ENCODE measurements at places on chromosomes 7 and 10.

DNA sequence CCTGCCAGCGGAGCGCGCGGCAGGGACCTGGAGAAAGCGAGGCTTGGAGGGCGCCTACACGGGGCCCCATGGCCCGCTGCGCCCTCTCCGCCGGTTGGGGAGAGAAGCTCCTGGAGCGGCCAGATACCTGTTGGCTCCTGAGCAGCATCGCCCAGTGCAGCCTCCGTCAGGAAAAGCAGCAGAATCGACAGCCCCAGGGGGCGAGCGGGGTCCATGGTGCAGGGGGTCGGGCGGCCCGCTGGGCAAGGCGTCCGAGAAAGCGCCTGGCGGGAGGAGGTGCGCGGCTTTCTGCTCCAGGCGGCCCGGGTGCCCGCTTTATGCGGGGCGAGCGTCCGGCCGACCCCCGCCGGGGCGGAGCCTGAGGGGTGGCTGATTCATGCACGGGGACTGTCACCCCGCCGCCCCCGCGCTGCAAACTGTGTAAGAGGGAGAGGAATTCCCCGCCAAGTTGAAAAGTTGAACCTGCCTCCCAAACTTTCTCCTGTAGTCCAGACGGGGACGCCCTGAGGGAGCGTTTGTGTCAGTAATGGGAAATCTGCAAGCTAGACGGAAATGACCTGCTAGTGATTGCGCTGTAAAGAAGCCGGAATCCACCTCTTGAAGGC, at the start of gene TFPI2:
Gene TFPI2, minus strand, starts transcription at position 290 of the 605 bp plus-strand sequence. Its CDS starts 75 bp downstream, at position 215.
- peak; percentile 84 for DNase-seq

DNA sequence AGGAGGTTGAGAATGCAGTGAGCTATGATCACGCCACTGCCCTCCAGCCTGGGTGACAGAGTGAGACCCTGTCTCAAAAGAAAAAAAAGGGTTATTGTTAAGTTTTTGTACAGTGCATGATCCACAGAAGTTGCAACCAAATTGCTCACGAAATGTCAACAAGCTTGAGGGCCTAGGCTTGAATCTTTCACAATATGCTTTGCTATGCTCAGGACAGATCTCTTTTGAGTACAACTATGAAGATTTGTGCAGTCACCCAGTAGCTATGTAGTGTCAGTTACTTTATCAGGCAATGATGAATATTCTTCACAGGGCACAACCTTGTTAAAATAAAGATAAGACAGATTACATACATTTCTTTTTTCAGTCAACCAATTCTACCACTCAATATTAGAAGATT, 109.2 kb downstream of the PRTFDC1 start:
- DNase-seq, result no peak

GRCh38 chr7:100720279-100720670, at the start of gene EPO:
EPO (plus strand) TSS chr7:100720468; CDS start chr7:100720981, 513 bp downstream.
- DNase-seq, result no peak

DNA sequence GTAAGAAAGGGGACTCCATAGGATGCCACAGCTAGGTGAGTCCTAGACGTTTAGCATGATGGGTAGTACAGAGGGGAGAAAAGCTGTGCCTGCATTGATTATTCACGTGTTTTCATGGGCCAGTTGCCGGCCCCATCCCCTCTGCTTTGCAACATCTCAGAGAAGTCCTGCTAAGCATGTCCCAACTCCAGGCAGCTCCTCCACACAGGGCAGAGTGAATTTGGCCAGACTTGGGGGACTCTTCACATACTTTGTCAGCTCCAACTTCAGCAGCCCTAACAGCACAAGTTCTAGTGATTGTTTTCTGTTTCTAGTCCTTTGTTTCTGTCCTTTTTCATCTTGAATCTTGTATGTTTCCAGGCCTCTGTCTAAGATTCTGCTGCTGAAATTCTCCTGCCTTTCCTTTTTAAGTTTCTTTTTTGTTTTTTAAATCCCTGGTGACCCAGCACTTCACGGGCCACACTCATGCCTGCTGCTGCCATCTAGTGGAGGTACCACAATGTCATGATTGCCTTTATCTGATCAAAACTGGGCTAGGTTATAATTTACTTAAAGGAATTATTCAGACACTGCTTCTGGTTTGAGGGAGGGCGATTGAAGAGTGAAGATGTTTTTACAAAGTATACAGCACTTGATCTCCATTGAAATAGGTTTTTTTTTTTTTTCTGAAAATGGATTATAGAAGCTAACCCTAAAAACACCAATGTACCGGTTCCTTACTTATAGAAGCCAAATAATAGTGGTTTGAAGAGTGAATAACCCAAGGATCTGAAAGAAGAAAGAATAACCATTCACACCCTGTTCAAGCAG, 276.9 kb downstream of the CSTF2T start:
- DNase-seq, result peak; percentile 84

GRCh38 chr7:8217200-8218068, 44.5 kb downstream of the ICA1 start:
- DNase-seq, result peak; percentile 87

GRCh38 chr7:8214244-8214824, 47.6 kb downstream of the ICA1 start:
- peak; percentile 24 for DNase-seq

GRCh38 chr10:116836902-116837523, 12.3 kb upstream of the ENO4 start:
- peak; percentile 48 for DNase-seq

DNA sequence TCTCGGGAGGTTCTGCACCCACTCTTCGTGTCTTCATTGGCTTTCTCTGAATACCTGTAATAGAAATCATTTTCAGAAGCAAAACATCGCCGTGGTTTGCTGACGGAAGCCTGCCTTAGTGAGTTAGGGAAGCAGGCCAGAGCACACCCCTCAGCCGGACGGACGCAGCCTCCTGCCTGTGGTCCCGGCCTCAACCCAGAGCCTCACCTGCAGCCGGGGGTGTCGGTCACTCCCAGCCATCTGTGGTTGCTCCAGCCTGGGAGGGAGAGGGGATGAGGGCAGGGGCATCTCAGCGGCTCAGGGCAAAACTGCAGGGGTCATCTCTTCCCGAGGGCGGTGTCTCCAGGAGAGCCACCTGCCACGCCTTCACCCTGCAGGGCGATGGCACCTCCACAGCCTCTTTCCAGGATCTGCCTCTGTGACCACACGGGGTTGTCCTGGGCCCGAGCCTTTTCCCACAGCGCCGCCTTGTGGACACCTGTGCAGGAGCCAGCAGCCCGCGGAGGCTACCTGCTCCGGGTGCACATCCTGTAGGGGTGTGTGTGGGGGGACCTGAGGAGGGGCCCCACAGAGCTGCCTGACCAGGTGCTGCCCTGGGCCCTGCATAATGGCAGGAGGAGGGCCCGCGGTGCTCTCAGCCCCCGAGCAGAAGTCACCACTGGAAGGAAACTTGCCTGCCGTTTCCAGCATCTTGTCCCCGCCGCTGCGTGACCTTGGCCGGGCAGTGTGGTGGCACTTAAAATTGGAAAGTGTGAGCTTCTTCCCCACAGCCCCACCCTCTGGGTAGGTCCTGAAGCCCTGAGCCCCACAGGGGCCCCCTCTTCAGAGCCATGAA, 21.6 kb upstream of the AP5Z1 start:
- peak; percentile 65 for DNase-seq

GRCh38 chr10:103062854-103063590, 130.1 kb downstream of the NT5C2 start:
- no peak for DNase-seq

- DNase-seq, result peak; percentile 96
These were observed 48.4 kb downstream of the SHH start for GRCh38 chr7:155763691-155764437.

DNA sequence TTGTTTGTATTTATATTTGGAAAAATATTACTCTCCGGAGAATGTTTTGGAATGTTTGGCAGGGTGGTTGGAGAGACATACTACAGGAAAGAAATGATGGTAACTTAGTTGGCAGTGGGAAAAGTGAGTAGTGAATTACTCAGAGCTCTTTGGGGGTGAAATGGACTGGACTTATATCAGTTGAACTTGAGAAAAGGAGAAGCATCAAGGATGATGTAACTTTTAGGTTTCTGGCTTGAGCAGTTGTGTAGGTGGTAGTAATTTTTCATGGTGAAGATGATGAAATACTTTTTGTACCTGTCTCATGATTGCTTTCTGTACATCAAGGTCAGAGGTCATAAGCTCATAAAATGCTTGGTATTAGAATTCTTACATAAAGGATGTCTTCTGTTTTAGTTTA, 617.2 kb downstream of the AUTS2 start:
- peak; percentile 4 for DNase-seq

DNA sequence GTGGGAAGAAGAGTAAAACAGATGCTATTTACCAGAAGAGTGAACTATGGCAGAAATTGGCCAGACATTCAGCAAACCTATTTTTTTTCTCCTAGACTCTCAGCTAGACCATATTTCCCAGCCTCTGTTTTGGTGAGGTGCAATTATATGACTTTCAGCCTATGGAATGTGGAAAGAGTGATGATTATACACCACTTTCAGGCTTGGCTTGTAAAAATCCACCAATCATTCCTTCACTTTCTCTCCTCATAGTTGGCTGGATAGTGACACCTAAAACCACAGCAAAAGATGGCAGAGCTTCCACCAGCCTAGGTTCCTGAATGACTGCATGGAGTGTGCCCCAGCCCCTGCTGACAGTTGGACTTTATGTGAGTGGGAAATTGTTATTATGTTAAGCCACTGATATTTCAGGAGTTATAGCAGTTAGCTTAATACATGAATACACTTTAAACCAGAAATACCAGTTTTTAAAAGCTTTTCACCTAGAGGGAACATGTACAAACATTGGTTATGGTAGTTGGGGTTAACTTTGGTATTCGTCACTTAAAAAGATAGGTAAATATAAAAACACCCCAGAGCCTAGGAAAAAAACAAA, 19.1 kb upstream of the TNKS2 start:
- DNase-seq, result no peak

- no peak for DNase-seq
These were observed 112.2 kb upstream of the GPR26 start for GRCh38 chr10:123553810-123554430.

GRCh38 chr10:95356-96115, 39.7 kb upstream of the ZMYND11 start:
- no peak for DNase-seq

DNA sequence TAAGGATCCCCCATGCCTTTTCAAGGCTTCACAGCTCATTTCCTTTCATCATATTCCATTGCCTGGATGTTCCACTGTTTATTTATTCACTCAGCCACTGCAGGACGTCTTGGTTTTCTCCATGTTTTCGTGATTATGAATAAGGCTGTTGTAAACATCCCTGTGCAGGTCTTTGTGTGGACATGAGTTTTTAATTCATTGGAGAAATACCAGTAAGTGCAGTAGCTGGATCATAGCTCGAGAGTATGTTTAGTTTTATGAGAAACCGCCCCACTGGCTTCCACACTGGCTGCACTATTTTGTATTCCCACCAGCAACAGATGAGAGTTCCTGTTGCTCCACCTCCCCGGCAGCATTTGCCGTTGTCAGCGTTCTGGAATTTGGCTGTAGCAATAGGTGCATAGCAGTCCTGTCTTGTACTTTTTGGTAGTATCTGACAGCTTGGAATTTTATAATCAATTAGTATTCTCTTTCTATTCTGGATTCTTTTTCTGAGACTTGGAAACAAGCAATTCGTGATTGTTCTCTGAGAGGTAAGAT, 269.9 kb upstream of the PITRM1 start:
- peak; percentile 77 for DNase-seq

- DNase-seq, result peak; percentile 60
These were observed 674 bp upstream of the OSBPL3 start for GRCh38 chr7:24980534-24981170.

GRCh38 chr7:13327669-13328068, 640.2 kb downstream of the ARL4A start:
- peak; percentile 55 for DNase-seq

- no peak for DNase-seq
These were observed 376.8 kb downstream of the EXOC4 start for GRCh38 chr7:133629701-133630100.

DNA sequence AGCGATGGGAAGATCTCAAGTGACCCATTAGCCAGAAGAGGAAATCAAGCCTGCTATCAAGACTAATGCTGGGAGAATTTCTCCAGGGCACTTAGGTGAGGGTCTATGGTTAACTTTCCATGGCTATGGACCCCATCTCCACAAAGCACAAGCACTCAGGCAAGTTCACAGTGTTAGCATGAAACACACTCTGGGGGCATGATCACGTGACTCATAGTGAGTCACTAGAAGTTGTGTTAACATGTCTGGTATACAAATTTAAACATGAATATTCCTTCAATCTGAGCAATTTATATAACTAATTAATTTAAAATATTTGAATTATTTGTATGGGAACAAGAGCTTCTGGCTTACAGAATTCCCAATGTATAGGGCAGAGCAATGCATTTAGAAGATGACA, 131.8 kb downstream of the FAM204A start:
- peak; percentile 8 for DNase-seq

DNA sequence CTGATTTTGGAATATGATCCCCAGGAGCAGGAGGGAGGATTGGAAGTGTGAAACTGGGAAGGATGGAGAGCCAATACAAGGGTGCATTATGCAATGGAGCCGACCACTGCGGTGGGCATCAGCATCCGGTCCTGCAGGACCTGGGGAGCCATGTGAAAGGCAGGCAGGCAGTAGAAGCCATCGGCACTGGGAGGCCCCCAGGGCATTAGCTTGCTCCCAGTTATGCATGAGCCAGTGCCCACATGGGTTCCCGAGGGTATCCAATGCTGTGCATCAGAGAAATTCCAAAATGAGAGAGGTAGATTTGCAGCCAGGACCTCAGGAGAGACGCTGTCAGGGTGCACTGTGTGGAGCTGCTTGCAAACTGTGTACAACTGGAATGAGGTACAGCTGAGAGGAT, 8.7 kb upstream of the KCP start:
- DNase-seq, result no peak

Data from choroid plexus epithelial cell (primary cell).